ENCODE measurements at places on chromosomes 6 and 20.

GRCh38 chr6:32637219-32637880, at the start of gene HLA-DQA1:
HLA-DQA1 (plus strand) TSS chr6:32637406; CDS start chr6:32637459, 53 bp downstream.
- no peak for DNase-seq

- no peak for DNase-seq
Measured at GRCh38 chr6:102749210-102749971, 1355.9 kb downstream of the GRIK2 start.

- no peak for DNase-seq
Measured at GRCh38 chr6:159979136-159979874, 10.4 kb downstream of the IGF2R start.

GRCh38 chr20:45080867-45081624, 19.9 kb downstream of the KCNS1 start:
- DNase-seq: no peak

DNA sequence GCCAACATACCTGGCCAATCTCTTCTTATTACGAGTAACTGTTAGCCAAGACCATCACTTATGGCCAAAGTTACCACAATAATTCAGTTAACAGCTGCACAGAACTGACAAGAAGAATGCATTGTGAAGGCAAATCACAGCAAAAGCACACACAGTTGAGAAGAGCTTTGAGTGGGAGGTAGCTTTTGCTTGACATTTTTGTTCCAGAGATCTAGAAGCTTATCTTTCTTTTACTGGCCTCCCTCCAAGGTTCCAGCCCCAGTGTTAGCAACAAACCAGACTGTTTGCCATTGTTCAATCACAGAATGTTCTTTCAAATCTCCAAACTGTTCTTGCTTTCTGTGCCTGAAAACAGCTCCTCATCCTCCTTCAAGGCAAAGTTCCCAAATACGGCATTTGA, 35.9 kb upstream of the IRAK1BP1 start:
- DNase-seq: no peak

GRCh38 chr6:161439093-161439492, 165.2 kb upstream of the AGPAT4 start:
- DNase-seq: peak; percentile 28

DNA sequence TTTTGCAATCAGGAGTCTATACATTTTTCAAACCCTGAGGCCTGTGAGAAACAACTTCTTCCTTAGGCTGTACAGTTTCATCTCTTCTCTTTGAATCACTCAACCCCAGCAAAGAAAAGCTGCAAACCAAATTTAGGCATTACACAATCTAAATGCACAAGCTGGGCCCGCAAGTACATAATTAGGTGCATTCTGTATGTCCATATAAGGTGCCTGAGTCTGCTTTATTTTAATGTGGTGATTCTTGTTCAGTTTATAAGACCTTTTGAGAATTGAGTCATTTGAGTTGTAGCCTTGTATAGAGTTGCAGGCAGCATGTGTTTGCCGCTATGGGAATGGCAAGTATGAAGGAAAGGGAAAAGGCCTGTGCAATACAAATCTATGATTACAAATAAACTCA, 709.6 kb upstream of the MARCKS start:
- no peak for DNase-seq

GRCh38 chr6:111759331-111759835, 113.9 kb downstream of the FYN start:
- DNase-seq: no peak

DNA sequence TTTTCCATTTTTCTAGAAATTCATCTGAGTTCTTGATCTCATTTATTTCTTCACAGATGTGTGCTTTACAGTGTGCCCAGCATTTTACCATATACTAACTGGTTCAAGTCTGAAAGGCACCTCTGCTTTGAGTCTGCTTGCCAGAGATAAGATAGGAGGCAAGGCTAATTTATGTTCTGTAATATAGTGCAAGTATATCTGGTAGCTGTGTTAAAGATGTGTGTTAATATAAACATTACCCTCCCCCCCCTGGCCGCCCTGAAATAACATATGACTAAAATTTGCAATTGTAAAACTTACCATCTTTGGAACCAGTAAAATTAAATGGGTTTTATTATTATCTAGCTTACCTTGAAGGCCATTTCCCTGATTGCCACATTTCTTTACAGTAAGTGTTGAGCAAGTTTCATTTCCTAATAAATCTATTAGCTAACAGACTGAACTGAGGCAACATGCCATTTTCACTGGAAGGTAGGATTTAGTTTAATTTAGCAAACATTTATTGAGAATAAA, 2.7 kb downstream of the FBXO9 start:
- no peak for DNase-seq

GRCh38 chr20:13271098-13271497, 50.0 kb downstream of the ISM1 start:
- no peak for DNase-seq
